Fibroblast of skin of scalp (primary cell): ENCODE measurements at places on chromosomes 12 and 14.

DNA sequence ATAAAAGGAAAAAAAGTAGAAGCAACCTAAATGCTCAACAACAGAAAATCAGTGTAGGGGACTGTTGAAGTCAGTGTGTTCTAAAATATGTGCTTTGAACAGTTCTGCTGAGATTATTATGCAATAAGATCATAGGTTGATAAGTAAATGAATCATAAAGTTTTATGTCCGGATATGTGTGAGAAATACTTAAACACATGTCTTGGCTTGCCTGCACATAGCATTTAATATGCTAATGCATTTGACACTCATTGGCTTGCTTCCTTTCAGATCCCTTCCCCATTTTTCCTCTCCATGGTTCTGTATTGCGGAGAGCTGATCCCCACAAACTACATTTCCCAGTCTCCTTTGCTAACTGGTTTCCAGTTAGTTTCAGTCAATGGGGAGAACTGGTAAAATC, 573.8 kb upstream of the TBX3 start:
- peak; percentile 38 for DNase-seq

- DNase-seq = no peak
These were observed 59.9 kb downstream of the DUSP16 start for GRCh38 chr12:12502815-12503151.

DNA sequence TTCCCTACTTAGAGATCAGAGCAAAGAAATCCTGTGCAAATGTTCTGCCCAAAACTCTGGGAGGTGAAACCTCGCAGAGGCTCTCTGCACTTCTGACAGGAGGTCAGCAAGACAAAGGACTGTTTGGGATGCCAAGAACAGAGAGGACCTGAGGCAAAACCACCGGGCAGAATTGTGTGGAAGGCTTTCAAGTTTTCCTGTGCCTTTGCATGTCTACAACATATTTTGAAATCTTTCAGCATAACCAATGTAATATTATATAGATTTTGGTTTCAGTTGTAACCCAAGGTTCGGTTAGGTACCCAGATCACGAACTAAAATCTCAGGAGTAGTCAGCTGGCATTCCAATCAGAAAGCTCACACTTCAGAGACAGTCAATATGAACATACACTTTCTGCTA, 99.4 kb upstream of the PLEKHA5 start:
- DNase-seq = no peak

- DNase-seq = no peak
These were observed 1444.5 kb upstream of the FLRT2 start for GRCh38 chr14:84085493-84085892.

DNA sequence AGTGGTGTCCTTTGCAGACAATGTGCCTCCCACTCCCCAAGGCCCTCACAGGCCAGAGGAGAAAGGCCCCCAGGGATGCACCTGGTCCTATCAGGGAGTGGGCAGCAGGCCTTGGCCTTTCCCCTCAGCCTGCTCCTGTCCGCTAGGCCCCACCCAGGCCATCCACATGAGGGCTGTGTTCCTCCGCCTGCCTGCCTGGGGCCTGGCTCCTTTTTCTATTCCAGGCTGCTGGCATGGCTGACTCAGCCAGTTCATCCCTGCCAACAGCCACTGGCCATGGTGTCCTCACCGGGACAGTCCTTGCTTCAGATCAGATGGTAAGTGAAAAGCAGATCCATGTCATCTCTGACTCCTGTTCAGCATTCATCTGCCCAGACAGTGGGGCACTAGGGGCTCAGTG, 13.4 kb downstream of the ISM2 start:
- no peak for DNase-seq
